Stimulated activated CD4-positive, alpha-beta T cell treated with anti-CD3 and anti-CD28 coated beads, Interleukin-15, amount 100 ng/mL, for 1 hour (primary cell): ENCODE measurements at places on chromosomes 1 and 21.

- no peak for DNase-seq
These were observed 17.4 kb downstream of the IGSF21 start for GRCh38 chr1:18124977-18125376.

- no peak for DNase-seq
These were observed 120.6 kb downstream of the TRABD2B start for GRCh38 chr1:47876587-47876963.

- no peak for DNase-seq
These were observed 271.3 kb downstream of the NPHP4 start for GRCh38 chr1:5720936-5721335.

DNA sequence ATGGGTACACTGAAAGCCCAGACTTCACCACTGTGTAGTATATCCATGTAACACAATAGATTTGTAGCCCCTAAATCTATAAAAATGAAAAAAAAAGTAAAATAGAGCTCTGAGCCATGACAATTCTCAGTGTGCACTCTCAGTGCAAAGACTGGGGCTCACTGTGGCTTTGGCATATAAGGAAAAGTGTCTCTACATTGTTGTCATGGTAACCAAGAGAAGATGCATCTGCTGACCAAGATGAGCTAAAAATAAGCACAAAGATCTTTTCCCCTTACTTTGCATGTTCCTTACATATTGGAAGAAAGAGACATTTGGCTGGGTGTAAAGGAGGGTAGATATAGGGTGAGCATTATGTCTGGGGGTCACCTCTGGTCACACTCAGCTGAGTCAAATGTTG is 12.0 kb downstream of the PGLYRP4 start:
- no peak for DNase-seq

DNA sequence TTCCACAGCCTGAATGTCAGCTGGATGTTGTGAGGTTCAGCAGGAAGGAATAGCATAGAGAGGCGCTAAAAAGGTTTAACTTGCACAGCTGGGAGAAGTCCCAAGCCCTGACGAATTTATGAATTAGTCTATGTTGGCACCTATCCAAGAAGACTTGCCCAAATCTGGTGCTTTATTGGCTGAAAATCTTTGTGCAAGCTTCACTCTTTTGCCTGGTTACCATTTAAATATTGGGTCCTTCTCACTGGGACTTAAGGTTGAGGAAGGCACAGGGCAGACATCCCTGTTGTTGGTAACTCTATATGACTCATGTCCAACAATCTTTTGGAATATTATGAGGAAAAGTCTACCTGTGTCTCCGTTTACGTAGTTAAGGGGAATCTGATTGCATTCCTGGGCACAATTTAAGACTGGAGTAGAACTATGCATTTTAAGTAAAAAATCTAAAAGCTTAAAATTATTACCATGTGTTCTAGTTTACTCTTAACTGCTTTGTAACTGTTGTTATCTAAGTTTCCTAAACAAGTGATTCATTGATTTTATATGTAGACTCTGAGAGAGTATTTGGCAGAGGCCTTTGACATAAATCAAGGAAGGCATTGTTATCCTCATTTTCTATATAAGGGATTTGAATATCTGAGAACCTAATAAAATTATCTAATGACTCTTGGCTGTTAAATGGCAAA is 181.7 kb upstream of the DPYD start:
- DNase-seq: no peak

DNA sequence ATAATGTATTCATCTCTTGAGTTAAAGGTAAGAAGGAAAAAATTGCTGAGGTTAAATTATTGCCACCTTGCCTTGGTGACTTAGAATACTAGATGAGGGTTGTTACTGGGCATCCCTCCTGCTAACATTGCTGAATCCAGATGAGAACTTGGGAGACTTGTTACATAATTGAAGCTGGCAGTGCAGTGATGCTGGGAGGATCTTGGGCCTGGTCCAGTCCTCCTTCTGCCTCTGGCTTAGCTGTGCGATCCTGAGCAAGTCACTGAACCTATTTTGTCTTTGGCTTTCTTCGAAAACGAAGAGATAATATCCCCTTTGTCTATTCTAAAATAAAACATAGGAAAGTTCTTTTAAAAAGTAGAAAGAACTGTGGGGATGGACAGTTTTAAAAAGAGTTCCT is 244.9 kb upstream of the NRIP1 start:
- no peak for DNase-seq
